ENCODE measurements at places on chromosomes 12 and 14.

DNA sequence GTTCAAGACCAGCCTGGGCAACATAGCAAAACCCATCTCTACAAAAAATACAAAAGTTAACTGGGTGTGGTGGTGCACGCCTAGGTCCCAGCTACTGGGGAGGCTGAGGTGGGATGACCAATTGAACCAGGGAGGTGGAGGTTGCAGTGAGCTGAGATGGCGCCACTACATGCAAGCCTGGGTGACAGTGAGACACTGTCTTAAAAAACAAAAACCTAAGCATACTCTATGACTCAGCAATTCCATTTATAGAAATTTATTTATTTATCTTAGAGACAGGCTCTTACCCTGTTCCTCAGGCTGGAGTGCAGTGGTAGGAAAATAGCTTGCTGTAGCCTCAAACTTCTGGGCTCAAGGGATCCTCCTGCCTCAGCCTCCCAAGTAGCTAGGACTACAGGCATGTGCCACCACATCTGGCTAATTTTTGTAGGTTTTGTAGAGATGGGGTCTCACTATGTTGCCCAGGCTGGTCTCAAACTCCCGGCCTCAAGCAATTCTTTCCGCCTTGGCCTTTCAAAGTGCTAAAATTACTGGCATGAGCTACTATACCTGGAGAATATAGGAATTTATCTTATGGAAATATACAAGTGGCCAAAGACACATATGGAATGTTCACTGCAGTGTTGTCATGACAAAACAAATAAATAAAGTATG lies 43.3 kb downstream of the NCKAP5L start:
- peak; percentile 16 for DNase-seq

DNA sequence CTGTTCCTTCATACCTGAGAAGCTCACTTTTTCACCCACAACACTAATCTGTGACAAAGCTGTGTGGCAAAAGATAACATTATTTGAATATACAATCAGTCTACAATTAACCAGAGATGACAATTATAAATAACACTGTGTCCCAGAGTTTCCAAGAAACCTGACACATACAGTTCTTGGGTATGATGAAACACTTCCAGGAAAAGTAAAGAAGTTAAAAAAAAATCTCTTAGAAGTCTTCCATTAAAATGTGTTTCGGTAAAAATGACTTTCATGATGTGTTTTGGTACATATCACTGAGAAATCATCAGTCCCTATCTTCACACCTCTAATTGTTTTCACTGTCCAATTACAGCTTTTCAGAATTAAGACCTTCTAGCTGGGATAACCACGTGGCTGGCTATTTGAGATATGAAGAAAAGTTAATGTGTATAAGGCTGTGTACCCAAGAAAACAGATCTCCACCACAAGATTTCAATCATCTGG lies 390.2 kb downstream of the SOX5 start:
- no peak for DNase-seq

DNA sequence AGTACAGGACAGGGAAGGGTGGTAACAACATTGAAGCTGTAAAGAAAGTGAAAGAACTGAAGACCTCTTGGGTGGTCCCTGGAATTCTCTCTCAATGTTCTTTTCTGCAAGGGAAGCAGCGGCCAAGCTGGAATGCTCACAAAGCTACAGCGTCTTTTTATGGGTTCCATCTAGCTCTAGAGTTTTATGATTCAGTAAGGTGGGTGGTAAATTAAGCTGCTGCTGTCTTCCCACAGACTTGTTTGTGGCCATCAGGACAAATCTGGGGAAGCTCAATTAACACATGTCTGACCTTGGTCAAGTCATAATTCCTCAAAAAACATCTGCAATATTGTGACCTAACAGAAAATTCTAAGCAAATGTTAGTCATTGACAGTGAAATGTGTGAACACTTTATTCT lies 139.1 kb downstream of the MED13L start:
- DNase-seq = no peak

- no peak for DNase-seq
Measured at GRCh38 chr12:70551731-70552130, 85.5 kb downstream of the PTPRB start.

GRCh38 chr14:29868000-29868399 lies 59.6 kb downstream of the PRKD1 start:
- DNase-seq = no peak
